Stimulated activated CD8-positive, alpha-beta memory T cell treated with anti-CD3 and anti-CD28 coated beads, Interleukin-2, amount 100 ng/mL, for 1 hour (primary cell): ENCODE measurements at places on chromosomes 3 and 15.
A peak's percentile ranks its signal among the peaks of the same experiment; 100 is the strongest.

- no peak for DNase-seq
These were observed 103.2 kb upstream of the SLCO2A1 start for GRCh38 chr3:134132961-134133360.

- DNase-seq: no peak
These were observed 348.7 kb downstream of the TBL1XR1 start for GRCh38 chr3:176848431-176849214.

GRCh38 chr15:44532689-44533088 lies 4.3 kb upstream of the EIF3J start:
- no peak for DNase-seq

GRCh38 chr3:177554895-177555759 lies 357.8 kb upstream of the TBL1XR1 start:
- no peak for DNase-seq

DNA sequence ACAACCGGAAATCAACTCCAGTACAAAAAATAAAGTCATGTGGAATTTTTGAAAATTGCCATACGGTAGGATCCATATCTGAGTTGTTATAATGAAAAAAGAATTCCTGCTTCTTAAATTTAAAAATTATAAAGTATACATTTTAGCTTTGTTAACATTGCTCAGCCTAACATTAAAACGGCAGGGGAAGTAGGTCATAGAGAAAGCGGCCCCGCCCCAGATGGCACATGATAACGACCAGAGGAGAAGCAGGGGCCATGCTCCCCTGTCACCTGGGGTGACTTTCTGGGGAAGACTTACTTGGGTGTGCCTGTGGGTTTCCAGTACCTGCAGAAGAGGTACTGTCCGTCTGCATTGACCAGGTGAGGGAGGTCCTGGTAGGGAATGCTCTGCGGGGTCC lies 921 bp downstream of the MGLL start:
- no peak for DNase-seq

- no peak for DNase-seq
These were observed 9.3 kb downstream of the CACNA2D2 start for GRCh38 chr3:50494126-50494525.

DNA sequence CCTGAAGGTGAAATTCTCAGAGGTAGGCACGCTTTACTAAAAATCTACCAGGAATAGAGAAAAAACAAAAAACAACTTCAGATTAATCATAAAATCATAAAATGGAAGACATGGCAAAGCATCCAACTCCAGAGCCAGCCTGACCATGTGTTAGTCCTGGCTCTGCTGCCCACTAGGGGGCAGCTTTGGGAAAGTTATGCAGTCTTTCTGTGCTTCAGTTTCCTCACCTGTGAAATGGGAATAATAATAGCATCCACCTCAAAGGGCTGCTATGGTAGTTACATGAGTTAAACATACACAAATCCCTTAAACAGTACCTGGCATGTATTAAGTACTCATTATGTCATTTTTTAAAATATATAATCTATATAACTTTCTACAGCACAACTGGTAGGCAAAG lies 52.3 kb downstream of the WNT5A start:
- no peak for DNase-seq

DNA sequence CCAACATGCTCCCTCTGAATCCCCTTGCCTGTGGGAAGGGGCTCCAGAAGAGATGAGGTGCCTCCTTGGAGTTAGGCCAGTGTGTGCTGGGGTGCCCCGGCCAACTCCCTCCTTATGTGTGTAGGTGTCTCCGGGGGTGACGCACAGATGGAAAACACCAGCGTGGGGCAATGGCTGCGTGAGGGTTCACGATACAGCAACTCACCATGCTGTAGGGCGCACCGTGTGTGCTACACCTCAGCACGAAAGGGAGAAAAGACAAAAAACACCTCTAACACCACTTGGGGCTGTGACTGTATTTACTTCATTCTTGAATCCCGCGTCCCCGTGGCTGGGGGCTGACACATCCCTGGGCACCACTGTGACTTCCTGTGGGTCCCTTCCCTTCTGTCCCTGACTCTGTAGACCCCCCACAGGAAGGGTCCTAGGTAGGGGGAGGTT lies 1.6 kb upstream of the CALML4 start:
- DNase-seq: no peak

DNA sequence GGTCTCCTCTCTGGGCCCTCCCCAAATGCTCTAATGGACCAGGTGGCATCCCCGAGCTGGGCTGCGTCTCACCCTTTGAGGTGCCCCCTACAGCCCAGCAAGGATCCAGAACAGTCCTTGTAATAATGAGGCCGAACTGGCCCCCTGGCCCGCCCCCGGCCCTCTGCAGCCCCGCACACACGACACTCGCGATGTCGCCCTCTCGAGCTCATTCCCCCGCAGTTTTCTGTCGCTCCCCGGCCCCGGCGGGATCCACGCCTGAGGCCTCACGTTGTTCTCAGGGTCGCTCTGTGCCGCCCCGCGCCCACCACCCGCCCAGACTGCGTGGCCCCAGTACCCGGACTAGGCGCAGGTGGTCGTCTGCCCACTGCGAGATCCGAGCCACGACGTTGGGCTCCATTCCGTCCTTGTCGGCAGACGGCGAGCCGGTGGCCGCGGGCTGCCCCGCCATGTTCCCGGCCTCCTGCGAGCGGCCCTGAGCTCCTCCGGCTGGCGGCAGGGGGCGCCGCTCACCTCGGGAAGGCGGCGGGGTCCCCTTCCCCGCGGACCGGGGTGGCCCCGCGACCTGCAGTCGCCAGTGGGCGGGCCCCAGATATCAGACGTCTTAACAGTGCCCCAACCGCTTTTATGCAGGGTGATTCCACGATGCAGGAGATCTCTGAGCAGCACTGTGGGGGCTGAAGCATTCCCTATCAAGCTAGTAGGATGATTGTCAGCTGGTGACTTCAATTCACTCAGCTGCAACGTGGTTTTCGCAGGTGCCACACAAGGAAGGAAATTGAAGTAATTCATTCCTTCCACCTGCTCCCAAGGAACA lies at the start of gene C3orf33:
TSS of gene C3orf33 (minus strand) at position 477 of the 817 bp plus-strand sequence. CDS start at position 451, 26 bp downstream.
- DNase-seq: peak; percentile 63

DNA sequence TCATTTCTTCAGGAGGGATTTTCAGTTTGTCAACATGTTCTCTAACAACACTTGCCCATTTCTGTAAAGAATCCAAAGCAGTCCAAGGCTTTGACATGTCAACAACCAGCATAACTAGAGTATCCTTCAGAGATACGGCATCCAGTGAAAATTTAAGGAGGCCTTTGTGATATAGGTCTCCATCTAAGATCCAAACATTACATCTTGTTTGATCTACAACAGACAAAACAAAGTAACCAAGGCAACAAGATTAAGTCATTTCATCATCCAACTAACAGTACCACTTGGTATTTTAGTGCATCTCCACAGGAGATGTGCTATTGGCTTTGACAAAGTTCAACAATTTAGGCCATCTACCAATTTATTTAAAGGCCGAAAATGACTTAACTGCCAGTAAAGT lies 25.8 kb downstream of the DYNC1LI1 start:
- no peak for DNase-seq

DNA sequence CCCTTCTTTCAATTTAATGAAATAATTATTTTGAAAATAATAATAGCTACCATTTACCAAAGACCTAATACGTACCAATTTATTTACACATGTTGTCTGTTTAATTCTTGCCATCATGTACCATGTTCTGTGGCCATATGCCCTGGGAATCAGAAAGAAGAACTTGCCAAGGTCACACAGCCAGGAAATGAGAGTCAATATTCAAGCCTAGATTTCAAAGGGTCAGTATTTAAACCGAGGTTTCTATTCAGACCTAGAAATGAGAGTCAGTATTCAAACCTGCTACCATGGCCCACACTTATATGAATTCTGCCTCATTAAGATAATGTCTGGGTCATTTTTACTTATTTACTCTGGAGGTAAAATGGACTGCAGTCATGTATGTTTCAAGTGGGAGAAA lies 103.6 kb upstream of the TBL1XR1 start:
- no peak for DNase-seq

GRCh38 chr15:33894193-33894592 lies 74.1 kb upstream of the CHRM5 start:
- DNase-seq: no peak

DNA sequence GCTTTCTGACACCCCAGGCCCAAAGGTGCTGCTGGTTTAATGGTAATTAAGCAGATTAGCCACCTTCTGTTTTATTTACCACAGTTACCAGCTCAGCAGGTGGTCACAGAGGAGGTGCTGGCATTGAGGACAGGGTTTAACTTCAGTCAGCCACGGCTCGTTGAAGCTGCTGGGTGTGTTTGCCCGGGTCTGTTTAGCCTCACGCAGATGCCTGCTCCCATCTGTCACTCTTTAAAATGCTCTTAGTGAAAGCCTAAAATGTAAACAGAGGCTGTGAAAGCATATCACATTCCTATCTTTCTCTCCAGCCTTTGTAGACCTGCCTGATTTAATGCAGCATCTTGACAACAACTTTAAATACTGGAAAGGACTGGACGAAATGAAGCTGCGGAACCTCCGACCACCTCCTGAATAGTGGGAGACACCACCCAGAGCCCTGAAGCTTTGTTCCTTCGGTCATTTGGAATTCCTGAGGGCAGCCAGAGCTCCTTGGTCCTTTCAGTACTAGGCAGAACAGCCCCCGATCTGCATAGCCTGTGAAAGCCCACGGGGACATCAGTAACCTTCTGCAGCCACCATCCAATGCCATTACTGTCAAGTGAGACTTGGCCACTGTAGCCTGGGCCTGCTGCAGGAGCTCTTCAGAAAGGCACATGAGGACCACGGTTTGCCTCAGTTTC lies 156.0 kb downstream of the PDE8A start:
- DNase-seq: no peak

DNA sequence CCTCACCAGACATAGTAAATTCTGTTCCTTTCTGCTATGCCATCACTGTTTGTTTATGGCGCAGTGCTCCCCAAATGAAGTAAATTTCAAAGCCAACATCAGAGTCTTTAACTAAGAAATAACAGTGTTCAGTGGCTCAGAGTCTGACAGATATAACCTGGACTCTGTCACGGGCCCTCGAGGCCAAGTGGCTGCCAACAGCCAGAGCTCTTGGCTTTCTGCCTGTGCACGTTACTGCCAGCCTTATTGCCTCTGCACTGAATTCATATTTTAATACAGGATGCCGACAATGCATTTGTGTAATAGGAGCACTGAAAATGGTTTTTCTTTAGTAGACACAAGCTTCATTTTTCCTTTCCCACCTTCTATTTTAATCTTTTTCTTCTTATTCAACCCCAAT lies 219.9 kb downstream of the NLGN1 start:
- no peak for DNase-seq

GRCh38 chr3:196636369-196637349 lies 2.8 kb upstream of the NRROS start:
- DNase-seq: no peak

GRCh38 chr3:129549006-129549800 lies 6.2 kb downstream of the H1-8 start:
- no peak for DNase-seq

- DNase-seq: no peak
These were observed 30.4 kb downstream of the RAB6B start for GRCh38 chr3:133865136-133865855.

- no peak for DNase-seq
These were observed 212.9 kb downstream of the TIGIT start for GRCh38 chr3:114506591-114507300.

- DNase-seq: no peak
These were observed 5.6 kb upstream of the MFGE8 start for GRCh38 chr15:88918738-88919137.

DNA sequence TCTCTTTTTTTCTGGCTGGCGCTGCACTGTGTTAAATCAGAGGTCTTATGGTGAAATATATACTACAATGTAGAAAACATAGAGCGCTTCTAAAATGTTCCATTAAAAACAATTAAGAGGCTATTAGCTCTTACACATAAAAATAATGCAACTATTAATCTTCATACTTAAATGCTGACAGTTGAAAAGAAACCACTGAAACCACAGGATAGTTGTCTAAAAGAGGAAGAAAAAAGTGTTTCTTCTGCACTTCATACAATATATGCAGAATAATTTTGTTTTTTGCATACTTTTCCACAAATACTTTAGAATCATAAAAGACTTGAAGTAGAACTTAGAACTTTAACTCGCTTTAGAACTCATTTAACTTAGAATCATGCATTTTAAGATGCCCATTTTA lies 170.5 kb downstream of the PYDC2 start:
- no peak for DNase-seq

DNA sequence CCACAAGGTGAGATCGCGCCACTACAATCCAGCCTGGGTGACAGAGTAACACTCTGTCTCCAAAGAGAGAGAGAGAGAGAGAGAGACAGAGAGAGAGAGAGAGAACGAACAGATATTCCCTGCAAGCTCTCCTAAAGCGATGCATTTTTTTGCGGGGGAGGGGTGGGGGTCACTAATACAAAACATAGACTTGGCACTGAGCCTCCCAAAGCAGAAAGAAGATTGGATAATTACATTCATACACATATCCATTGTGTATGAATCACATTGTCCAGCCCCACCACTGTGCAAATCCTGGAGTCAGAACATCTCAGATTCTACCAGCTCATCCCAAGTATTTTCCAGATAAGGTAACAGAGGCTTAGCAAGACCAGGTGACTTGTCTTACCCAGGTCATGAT lies 459.9 kb downstream of the MAGI1 start:
- DNase-seq: no peak

GRCh38 chr3:125381743-125382142 lies 6.6 kb upstream of the ZNF148 start:
- no peak for DNase-seq

DNA sequence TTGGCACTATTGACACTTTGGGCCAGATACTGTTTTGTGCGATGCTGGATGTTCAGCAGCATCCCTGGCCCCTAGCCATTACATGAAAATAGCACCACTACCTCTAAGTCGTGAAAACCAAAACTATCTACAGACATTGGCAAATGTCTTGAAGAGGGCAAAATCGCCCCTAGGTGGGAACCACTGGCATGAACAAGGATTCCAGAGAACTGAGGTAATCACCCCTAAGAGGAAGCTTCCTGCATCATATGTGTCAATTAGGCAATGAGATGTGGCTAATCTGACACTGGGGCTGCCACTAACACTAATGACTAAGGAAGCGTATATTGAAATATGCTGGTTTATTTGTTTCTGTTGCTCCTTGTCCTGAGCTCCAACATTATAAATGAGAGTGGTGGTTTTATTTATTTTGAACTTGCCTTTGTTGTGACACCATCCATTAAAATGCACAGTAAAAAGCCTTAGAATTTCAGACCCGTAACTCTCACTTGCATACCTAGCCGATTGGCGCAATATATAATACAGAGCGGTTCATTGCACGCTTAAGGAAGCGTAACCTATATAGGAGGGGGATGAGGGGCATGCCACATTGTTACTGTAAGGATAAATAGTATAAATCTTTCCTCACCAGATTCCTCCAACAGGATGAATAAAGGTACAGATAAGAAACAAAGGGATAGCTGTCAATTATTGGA lies 299.8 kb upstream of the CNTN4 start:
- DNase-seq: no peak

- DNase-seq: no peak
These were observed 807.0 kb upstream of the ARRDC4 start for GRCh38 chr15:97153356-97153965.

GRCh38 chr3:21462141-21462540 lies 288.9 kb downstream of the ZNF385D start:
- DNase-seq: no peak
